B cell (primary cell): ENCODE measurements at places on chromosomes 4 and X.

GRCh38 chr4:188296331-188296730 lies 157.1 kb downstream of the TRIML1 start:
- DNase-seq, result no peak

GRCh38 chrX:46587158-46587557 lies 13.6 kb downstream of the CHST7 start:
- no peak for DNase-seq

DNA sequence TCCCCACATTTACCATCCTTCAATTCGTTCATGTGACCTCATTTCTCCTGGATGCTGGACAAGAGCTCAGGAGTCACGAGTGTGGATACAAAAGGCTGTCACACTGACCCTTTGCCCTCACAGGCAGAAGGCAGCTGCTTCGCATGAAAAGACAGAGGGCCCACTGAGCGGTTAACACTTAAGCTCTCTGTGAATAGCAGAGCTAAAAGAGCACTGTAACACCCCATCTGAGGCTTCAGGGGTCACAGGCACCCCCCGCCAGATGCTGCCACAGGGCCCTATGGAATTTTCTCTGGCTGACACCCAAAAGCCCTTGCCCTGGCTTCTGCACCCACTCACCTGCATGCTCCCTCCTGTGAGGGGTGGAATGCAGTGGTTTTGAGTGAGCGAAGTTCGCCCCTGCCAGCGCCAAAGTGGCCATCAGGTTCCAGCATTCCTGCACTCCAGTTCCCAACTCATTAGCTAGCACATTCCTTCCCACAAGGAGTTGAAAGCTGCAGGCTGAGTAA lies 360.9 kb downstream of the PPP3CA start:
- DNase-seq, result no peak

GRCh38 chr4:121728798-121729226 lies 32.0 kb upstream of the ANXA5 start:
- DNase-seq, result no peak

DNA sequence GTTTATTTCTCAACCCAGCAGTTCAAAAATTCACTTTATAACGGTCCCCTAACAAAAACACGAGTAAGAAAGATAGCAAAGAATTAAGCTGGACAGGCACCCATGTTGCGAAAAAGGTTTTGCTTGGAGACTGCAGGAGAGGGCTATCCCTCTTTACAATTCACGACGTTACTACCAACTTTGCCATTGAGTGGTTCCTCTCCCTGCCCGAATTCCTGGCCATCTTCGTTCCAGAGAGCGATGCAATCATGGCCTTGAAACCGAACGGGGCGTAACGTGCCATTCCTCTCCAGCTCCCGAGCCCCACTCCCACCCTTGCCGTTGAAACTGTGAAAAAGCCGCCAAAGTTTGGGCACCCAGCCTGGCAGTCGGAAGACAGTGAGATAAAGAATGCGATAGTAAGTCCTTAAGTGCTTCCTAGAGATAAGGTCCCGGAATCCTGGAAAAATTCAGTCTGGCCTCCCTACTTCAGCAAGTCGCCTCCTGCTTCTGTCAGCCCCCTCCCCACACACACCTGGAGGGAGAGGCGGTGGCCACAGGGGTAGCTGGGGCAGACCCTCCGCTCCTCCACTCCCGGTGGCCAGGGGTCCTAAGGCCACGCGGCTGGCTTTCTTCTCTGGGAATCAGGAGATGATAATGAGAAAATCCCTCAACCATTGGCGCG lies 65.2 kb downstream of the FBXO8 start:
- peak; percentile 24 for DNase-seq

DNA sequence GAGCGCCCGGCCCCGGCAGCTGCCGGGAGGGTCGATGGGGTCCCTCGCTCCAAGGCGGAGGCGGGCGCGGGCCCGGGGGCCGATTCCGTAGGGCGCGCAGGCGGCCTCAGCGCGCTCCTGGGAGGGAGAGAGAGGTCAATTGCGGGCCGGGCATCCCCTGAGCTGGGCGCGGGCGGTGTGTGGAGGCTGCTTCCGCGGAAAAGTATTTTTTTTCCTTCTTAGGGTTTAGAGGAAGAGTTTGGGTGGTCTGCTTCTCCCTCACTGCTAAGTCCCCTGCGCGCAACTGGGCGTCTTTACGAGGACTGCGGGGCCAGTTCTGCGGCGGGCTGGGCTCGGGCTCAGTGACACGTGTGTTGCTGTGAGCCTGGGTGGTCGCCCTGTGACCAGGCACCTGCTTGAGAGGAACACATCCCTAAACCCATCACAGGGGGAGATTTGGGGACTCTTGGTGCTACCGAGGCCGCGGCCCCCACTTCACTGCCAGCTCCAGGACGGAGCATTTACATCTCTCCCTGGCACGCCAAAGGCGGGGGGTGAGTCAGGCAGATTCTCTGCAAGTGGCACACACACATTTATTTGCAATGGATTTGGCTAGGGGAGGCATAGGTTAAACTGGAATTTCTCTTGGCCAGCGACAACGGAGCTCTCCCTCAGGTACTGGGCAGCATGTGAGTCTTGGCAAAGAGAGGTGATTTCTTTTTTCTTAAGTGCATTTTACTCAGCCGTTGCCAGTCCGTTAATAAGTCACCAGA lies 151.2 kb upstream of the SLC4A4 start:
- peak; percentile 45 for DNase-seq

- no peak for DNase-seq
Measured at GRCh38 chr4:6368601-6369000, 99.0 kb downstream of the WFS1 start.

GRCh38 chr4:68494688-68495087 lies 47.4 kb downstream of the TMPRSS11E start:
- no peak for DNase-seq

- no peak for DNase-seq
Measured at GRCh38 chr4:95549246-95550114, 707 bp upstream of the UNC5C start.

- no peak for DNase-seq
Measured at GRCh38 chr4:178083968-178084367, 641.7 kb upstream of the AGA start.

DNA sequence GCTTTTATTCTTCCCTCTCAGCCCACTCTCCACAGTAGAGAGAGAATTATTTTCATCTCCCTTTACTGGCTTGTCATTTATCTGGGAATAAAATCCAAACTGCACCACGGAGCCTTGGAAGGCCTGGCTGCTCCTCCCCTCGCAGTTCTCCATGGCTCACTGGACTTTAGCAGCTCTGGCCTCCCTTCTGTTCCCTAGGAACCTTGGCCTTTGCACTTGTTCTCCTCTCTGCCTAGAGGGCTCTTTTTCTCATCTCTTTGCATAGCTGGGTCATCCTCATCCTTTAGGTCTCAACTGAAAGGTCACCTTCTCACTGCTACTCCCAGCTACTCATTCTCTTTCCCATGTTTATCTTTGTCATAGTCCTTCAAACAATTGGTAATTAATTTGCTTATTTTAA lies 31.3 kb upstream of the TAPT1 start:
- no peak for DNase-seq

- no peak for DNase-seq
Measured at GRCh38 chrX:101029665-101030064, 22.2 kb downstream of the TRMT2B start.

DNA sequence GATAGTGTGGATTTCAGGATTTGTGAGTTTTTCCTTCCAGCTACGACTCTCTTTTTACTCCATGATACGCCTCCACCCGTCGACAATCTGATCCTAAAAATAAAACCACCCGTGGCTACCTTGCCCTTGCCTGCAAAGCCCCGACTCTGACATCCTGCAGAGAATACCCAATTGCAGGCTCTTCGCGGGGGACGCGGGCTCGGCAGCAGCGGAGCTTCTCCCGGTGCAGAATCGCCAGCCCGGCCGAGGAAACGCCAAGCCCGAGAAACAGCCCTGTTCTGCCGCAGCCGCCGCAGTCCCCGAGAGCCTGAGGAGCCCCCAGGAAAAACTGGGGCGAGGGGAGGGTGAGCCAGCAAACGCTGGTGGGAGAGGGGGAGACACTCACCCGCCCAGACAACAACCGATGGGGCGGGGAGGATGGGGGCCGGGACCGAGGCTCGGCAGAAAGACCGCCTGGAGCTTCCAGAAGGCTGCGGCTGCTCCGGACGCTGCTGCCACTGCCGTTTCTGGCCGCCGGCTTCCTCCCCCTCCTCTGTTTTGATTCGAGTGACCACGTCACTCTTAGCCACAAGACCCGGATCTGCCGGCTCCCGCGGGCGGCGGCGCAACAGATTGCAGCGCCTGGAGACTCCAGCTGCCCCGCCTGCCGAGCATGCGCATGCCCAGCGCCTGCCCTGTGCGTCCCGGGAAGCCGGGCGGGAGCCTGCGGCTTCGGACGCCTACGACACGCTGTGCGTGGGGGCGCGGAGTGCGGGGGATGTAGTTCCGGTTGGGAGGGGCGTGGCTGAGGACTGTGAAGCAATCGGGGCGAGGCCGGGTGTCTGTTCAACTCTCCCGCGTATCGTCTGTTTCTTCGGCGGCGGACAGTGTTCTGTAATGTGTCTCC lies at the start of gene SMIM14:
TSS of gene SMIM14 (minus strand) at position 512 of the 886 bp plus-strand sequence. CDS start 33,720 bp downstream, outside the sequence.
- DNase-seq, result peak; percentile 93

DNA sequence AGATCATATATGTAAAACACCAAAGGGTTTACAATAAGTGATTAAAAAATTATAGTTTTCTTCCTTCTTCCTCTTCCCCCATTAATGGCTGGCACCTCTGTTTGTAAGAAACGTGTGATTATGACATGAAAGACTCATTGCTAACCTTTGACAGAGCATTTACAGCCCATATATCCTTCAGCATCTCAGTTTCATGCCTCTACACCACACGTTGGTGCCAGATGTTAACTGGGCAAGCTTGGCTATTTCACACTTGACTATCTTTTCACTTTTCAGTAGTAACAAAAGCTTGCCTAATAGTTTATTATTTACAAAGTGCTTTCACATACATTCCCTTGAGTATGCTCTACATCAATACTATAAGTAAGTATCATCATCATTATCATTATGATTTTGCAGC lies 65.3 kb upstream of the C1QTNF7 start:
- DNase-seq, result no peak

DNA sequence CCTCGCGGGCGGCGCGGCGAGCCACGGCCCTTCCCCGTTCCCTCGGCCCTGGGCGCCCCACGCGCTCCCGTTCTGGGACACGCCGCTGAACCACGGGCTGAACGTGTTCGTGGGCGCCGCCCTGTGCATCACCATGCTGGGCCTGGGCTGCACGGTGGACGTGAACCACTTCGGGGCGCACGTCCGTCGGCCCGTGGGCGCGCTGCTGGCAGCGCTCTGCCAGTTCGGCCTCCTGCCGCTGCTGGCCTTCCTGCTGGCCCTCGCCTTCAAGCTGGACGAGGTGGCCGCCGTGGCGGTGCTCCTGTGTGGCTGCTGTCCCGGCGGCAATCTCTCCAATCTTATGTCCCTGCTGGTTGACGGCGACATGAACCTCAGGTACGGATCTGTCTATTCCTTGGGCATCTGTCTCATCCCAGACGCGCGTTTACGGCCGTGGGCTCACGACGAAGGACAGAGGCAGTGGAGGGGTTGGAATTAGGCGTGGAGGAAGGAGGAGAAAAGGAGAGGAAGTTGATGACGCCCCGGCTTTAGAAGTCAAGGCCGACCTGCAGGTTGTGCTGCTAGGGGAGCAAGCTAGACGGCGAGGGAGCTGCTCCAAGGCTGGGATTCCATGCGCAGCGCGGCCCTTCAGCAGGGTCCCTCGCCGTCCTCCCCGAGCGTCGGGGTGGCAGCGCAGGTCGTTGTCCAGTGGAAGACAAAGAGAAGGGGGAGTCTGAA lies 792 bp downstream of the SLC10A4 start:
- peak; percentile 53 for DNase-seq

GRCh38 chrX:100090931-100091330 lies 319.1 kb downstream of the PCDH19 start:
- no peak for DNase-seq

GRCh38 chr4:156948133-156948532 lies 23.5 kb downstream of the PDGFC start:
- DNase-seq, result no peak

GRCh38 chrX:11367609-11368430 lies 74.6 kb downstream of the AMELX start:
- DNase-seq, result no peak

- DNase-seq, result no peak
Measured at GRCh38 chrX:30270639-30271038, 23.7 kb downstream of the MAGEB1 start.

GRCh38 chr4:59728496-59728895 lies 1471.6 kb upstream of the ADGRL3 start:
- DNase-seq, result no peak

- DNase-seq, result no peak
Measured at GRCh38 chr4:158055668-158056067, 117.2 kb downstream of the GASK1B start.

- DNase-seq, result no peak
Measured at GRCh38 chr4:62450740-62451139, 1250.6 kb downstream of the ADGRL3 start.

- no peak for DNase-seq
Measured at GRCh38 chrX:41303013-41303412, 30.9 kb upstream of the DDX3X start.

- DNase-seq, result peak; percentile 25
Measured at GRCh38 chr4:71713611-71714203, 70.2 kb downstream of the GC start.

GRCh38 chr4:138636781-138637180 lies 378.8 kb upstream of the NOCT start:
- no peak for DNase-seq

- no peak for DNase-seq
Measured at GRCh38 chr4:89344571-89344970, 37.0 kb upstream of the GPRIN3 start.

- no peak for DNase-seq
Measured at GRCh38 chr4:7765666-7766065, 174.0 kb downstream of the AFAP1 start.

DNA sequence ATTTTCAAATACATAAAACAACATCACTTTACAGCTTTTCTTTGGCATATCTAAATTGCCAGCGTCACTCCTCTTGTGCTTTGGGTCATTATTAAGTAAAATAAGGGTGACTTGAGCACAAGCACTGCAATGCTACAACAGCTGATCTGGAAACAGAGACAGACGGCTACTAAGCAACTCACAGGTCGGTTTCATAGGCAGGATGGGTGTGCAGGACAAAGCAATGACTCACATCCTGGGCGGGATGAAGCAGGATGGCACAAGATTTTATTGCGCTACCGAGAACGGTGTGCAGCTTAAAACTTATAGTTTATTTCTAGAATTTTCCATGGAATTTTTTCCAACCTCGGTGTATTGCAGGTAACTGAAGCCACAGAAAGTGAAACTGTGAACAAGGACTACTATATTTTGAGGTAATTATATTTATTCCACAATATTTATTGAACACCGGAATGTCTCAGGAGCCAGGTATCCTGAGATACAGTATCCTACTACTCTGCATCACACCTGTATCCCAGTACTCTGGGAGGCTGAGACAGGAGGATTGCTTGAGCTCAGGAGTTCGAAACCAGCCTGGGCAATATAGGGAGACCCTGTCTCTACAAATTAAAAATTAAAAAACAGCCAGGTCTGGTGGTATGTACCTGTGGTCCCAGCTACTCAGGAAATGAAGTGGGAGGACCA lies 215.5 kb downstream of the APBB2 start:
- DNase-seq, result no peak

GRCh38 chr4:54050214-54050904 lies 14.0 kb downstream of the CHIC2 start:
- DNase-seq, result no peak

DNA sequence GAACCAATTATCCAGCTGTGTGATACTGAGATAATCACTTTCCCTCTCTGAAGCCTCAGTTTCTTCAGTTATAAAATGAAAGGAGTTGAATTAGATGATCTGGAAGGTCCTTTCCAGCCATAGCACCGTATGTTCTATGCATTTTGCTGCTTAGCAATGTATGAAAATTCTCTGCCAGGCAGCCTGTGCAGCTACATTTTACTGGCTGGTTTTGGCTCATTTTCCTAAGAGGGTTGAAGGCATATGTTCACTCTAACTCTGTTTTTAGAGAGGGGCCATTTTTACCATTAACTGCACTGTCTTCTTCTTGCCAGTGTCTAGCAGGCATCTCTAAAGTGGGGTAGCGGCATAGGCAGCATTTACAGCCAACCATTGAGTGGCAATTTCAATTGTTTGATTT lies 26.1 kb downstream of the TRPC5 start:
- no peak for DNase-seq
